ENCODE measurements at places on chromosomes 11 and 22.
A peak's percentile ranks its signal among the peaks of the same experiment; 100 is the strongest.

GRCh38 chr11:111450480-111451320 lies 61.5 kb downstream of the BTG4 start:
- H3K4me1 ChIP-seq, result peaks cover 36% of the 10 kb centered on the region
- H3K27ac ChIP-seq, result no peak overlapping the region
- peak overlapping the region; percentile 2 for H3K4me3 ChIP-seq
- H3K27me3 ChIP-seq, result peaks cover 4% of the 10 kb centered on the region
- no peaks in the 10 kb centered on the region for H3K36me3 ChIP-seq
- DNase-seq, result peak; percentile 100

GRCh38 chr11:45102810-45103621 lies 43.4 kb upstream of the PRDM11 start:
- peaks cover 24% of the 10 kb centered on the region for H3K4me1 ChIP-seq
- H3K27me3 ChIP-seq, result no peaks in the 10 kb centered on the region
- no peak overlapping the region for H3K27ac ChIP-seq
- no peaks in the 10 kb centered on the region for H3K36me3 ChIP-seq

GRCh38 chr22:20210473-20211059 lies 57.6 kb downstream of the RTN4R start:
- no peak overlapping the region for H3K4me3 ChIP-seq
- no peaks in the 10 kb centered on the region for H3K27me3 ChIP-seq
- no peak for DNase-seq
- no peak overlapping the region for H3K27ac ChIP-seq
- H3K4me1 ChIP-seq, result peaks cover 23% of the 10 kb centered on the region

DNA sequence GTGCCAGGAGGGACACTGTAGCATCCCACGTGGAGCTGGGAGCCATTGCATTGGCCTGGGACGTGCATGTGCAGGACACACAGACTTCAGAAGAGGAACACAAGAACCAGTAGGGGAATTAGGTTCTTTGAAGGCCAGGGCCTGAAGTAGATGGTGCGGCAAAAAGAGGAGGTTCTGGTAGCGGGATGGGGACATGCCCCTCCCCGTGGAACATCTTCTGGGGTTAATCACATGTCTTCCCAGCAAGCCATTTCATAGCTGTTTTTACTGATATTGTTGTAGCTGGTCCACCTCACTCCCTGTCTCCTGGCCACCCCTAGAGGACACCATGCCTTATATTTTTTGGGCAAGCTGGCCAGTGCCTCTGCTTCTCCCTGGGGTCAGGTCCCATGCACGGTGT lies 74.3 kb downstream of the SCN3B start:
- peaks cover 67% of the 10 kb centered on the region for H3K4me1 ChIP-seq

DNA sequence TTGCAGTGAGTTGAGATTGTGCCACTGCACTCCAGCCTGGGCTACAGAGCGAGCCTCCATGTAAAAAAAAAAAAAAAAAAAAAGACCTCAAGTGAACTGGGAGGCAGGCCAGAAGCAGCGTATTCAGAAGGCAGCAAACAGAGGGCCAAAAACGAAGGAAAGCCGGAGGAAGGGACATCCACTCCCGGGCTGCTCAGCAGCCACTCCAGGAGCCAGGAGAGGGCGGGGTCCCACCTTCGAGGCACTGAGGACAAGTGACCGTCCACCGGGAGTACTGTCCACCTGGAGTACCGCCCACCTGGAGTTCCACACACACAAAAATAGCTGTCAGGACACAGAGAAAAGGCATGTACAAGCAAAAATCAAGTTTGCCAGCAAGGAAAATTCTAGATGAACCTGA lies 5.5 kb downstream of the TOLLIP start:
- H3K4me3 ChIP-seq, result no peak overlapping the region
- H3K27ac ChIP-seq, result no peak overlapping the region
- H3K4me1 ChIP-seq, result peaks cover 9% of the 10 kb centered on the region
- no peaks in the 10 kb centered on the region for H3K36me3 ChIP-seq
- H3K27me3 ChIP-seq, result no peaks in the 10 kb centered on the region

DNA sequence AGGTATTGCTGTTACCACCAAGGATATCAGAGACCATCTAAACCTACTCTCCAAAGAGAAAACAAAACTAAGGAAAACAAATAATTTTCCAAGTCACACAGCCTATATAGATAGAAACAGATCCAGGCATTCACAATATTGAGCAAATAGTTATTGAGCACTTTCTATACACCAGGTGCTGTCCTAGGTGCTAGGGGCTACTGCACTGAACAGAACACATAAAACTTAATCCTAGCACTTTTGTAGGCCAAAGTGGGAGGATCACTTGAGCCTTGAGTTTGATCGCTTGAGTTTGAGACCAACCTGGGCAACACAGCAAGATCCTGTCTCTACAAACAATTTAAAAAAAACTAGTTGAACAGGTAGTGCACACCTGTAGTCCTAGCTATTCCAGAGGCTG lies 44.6 kb downstream of the SERGEF start:
- H3K4me3 ChIP-seq, result no peak overlapping the region
- H3K36me3 ChIP-seq, result peaks cover 24% of the 10 kb centered on the region
- DNase-seq, result no peak
- H3K27me3 ChIP-seq, result no peaks in the 10 kb centered on the region
- no peak overlapping the region for H3K27ac ChIP-seq
- H3K4me1 ChIP-seq, result peaks cover 5% of the 10 kb centered on the region

GRCh38 chr11:82845356-82846353 lies 54.6 kb downstream of the PRCP start:
- DNase-seq, result no peak
- H3K36me3 ChIP-seq, result no peaks in the 10 kb centered on the region
- H3K4me3 ChIP-seq, result no peak overlapping the region
- no peak overlapping the region for H3K27ac ChIP-seq
- H3K27me3 ChIP-seq, result no peaks in the 10 kb centered on the region
- no peaks in the 10 kb centered on the region for H3K4me1 ChIP-seq

DNA sequence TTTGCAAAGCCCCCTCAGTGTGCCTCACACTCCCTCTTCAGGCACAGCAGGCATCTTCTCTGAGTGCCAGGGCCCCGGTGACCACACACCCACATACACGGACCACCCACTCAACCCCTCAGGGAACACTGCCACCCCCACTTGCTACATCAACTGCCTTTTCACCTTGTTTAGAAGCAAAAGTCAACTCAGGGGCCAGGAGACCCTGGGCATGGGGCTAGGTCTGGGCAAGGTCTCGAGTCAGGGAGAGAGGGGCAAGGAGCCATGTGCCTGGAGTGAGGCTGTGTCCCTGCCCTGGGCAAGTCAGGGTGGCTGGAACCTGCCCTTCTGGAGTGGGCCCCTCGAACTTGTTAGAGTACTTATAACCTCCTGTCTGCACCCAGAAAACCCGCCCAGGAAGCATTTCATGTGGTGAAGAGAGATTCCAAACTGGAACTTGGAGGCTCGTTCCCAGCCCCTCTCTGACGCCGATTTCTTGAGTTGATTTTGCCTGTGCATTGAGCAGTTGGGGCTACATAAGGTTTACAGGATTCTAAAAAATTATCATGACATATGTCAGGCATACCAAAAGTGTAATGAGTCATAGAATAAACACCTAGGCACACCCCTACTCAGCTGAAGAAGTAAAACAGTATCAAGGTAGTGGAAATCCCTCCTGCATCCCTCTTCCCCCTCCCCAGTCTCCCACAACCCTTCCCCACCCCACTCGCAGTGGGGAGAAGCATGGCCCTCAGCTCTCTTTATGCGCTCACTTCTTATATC lies 74.3 kb downstream of the MYEOV start:
- H3K4me1 ChIP-seq, result no peaks in the 10 kb centered on the region
- no peak overlapping the region for H3K4me3 ChIP-seq
- H3K27me3 ChIP-seq, result no peaks in the 10 kb centered on the region
- H3K36me3 ChIP-seq, result no peaks in the 10 kb centered on the region
- no peak overlapping the region for H3K27ac ChIP-seq

DNA sequence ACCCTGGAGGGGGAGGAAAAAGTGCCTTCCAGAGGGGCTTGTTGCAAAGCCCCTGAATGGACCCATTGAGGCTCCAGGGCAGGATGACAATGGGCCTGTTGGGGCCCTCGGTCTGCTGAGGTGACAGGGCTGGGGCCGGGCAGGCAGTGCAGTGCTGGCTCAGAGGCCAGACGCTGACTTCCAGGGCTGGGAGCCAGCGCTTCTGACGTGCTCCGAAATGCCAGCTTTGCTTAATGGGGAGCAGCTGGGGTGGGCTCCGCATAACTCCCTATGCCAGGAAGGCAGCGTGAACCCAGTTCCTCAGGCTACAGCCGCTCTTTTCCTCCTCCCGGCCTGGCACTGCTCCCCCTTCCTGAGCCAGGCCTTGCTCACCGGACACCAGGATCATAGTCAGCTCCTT lies 17.7 kb downstream of the NAV2 start:
- DNase-seq, result no peak
- H3K36me3 ChIP-seq, result no peaks in the 10 kb centered on the region
- H3K4me3 ChIP-seq, result no peak overlapping the region
- H3K27me3 ChIP-seq, result no peaks in the 10 kb centered on the region
- no peaks in the 10 kb centered on the region for H3K4me1 ChIP-seq

DNA sequence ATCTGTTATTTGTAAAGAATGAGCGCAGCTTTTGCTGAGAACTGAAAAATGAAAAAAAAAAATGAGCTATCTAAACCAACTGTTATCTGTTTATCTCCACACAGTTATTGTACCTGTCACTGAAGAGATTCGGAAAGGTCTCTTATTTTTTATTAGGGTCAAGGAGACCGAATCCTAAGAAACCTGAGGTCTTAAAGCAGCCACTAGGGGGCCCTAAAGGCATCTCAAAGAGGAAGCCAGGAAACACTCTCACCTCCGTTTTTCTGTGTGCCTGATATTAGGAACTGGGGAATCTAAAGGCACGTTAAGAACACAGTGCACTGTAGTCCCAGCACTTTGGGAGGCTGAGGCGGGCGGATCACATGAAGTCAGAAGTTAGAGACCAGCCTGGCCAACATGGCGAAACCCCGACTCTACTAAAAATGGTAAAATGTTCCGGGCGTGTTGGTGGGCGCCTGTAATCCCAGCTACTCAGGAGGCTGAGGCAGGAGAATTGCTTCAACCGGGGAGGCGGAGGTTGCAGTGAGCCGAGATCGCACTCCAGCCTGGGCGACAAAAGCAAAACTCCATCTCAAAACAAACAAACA lies 3.5 kb upstream of the LARGE1 start:
- no peaks in the 10 kb centered on the region for H3K27me3 ChIP-seq
- H3K27ac ChIP-seq, result no peak overlapping the region
- H3K4me1 ChIP-seq, result peaks cover 3% of the 10 kb centered on the region
- H3K36me3 ChIP-seq, result no peaks in the 10 kb centered on the region
- peak; percentile 90 for DNase-seq

DNA sequence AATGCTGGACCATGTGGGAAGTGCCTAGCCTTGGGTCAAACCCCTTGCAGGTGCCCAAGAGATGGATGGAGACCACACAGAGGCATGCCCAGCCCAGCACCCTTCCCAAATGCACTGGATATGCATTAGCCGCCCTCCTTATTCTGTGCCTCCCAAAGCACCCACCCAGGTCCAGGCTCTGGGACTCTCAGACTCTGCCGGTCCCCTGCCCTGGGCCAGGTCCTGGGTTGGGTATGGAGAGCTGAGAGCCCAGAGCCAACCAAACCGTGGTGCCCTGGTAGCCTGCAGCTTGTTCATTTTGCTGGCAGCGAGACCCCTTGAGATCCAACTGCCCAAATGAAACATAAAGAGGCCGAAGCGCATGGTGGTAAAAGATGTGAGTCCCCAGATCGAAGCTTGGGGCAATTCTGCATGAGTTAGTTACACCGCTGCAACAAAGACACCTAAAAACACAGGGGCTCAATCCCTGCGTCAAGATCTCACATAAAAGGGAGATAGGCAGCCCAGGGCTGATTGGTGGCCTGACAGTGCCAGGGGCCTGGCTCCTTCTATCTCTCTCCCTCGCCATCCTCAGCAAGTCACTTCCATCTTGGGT lies 61.5 kb downstream of the MYEOV start:
- no peaks in the 10 kb centered on the region for H3K4me1 ChIP-seq
- no peak overlapping the region for H3K27ac ChIP-seq
- no peaks in the 10 kb centered on the region for H3K27me3 ChIP-seq
- no peaks in the 10 kb centered on the region for H3K36me3 ChIP-seq
- H3K4me3 ChIP-seq, result no peak overlapping the region
- DNase-seq, result no peak

- peaks cover 37% of the 10 kb centered on the region for H3K4me1 ChIP-seq
- no peak overlapping the region for H3K27ac ChIP-seq
- no peaks in the 10 kb centered on the region for H3K27me3 ChIP-seq
- no peaks in the 10 kb centered on the region for H3K36me3 ChIP-seq
- no peak for DNase-seq
Measured at GRCh38 chr22:38201371-38201710, 453 bp upstream of the MAFF start.

DNA sequence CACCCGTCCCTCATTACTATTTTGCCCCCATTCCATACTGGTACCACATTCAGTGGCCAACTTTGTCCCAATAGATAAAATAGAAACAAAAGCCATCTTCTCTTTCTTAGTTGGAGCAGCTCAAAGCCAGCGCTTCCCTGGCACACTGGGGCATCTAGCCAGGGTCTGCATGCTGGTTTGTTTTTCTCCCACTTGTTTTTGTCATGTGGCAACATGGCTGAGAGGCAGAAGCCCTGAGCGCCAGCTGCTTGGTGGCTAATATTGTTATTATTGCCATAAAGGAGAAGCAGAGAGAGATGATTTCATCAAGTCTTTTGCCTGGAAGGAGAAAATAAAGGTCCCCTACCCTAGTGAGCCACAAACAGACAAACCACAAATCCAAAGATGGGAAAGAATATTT lies 48.4 kb upstream of the CRTAM start:
- H3K27me3 ChIP-seq, result no peaks in the 10 kb centered on the region
- no peak overlapping the region for H3K4me3 ChIP-seq
- no peak for DNase-seq
- peaks cover 8% of the 10 kb centered on the region for H3K4me1 ChIP-seq
- H3K27ac ChIP-seq, result no peak overlapping the region

DNA sequence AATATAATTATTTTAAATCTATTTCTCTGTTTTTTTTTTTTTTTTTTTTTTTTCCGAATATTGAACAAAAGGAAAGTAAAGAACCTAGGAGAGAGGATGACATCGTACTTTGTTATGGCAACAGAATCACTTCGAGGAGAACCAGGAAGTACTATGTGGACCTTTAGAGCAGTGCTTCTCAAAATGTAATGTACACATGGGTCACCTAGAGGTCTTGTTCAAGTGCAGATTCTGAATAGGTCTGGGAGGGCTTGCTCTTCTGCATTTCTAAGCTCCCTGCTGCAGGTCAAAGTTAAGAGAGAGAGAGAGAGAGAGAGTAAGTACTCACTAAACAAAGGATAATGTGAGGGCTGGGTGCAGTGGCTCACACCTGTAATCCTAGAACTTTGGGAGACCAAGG lies 419.5 kb upstream of the TENM4 start:
- no peaks in the 10 kb centered on the region for H3K36me3 ChIP-seq
- no peak overlapping the region for H3K4me3 ChIP-seq
- no peak for DNase-seq
- no peak overlapping the region for H3K27ac ChIP-seq
- H3K27me3 ChIP-seq, result no peaks in the 10 kb centered on the region
